NCI-H510A (cell line): ENCODE measurements at places on chromosomes 12 and 14.

- no peak for DNase-seq
These were observed 1381.7 kb upstream of the SEL1L start for GRCh38 chr14:82915381-82915780.

GRCh38 chr12:53937596-53938325 lies 870 bp upstream of the HOXC13 start:
- no peak for DNase-seq

GRCh38 chr14:98444077-98444476 lies 827.9 kb downstream of the BCL11B start:
- DNase-seq, result no peak

- no peak for DNase-seq
These were observed 143.2 kb upstream of the RGS6 start for GRCh38 chr14:71789005-71789404.

- DNase-seq, result no peak
These were observed 63.0 kb upstream of the ARHGAP5 start for GRCh38 chr14:32014057-32014456.

GRCh38 chr12:41051954-41052353 lies 136.2 kb upstream of the PDZRN4 start:
- DNase-seq, result no peak

DNA sequence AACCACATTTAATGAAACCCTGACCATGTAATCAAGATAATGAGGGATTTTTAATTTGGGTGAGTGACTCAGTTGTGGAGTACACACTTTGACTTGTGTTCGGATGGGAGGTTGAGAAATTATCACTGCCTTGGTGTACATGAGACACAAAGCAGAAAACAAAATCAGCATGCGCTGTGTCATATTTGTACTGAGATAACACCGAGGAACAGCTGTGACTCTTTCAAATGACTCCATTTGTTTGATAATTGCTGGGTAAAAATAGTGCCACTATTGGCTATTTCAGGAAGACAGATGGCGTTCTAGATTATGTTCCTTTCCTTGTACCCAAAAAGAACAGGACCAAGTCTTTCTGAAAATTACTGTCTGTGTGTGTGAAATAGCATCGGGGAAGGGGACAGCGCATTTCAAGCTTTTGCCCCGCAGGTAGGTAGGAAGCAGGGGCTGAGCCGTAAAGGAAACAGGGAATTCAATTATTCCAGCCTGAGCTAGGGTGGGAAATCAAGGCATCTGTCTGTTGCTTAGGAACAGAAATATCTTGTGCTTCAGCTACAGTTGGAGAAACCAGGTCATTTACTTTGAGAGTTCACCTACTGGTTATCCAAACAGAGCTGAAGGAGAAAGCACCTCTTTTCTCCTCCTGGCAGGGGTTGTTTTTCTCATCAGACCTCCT lies 114.3 kb downstream of the SNAPC1 start:
- DNase-seq, result no peak

DNA sequence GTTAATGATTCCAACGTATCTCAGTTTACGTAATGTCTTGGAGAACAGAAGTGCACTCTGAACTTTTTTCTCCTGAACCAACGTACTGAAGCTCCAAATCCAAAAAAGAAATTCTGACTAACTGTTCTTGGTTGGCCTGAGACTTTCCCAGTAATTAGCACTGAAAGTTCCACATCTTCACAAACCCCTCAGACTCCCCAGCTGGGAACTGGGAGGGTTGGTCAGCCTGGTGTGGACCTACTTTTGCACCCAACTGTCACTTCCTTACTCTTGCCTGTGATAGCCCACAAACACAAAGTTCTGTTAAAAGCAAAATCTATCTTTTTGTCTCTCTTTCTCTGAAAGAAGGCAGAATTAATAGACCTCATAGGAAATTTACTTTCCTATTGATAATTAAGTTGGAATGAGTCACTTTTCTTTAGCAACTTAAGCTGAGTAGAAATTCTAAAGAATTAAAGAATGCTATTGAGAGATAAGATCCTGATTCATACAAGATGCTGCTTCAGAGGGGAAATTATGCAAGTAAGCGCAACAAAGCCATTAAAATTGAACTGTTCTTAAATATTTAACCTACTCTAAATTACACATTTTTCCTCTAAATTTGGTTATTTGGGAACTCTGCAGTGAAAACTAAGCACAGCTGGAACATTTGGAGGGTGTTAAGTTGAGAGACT lies 155.0 kb downstream of the EPS8 start:
- no peak for DNase-seq

DNA sequence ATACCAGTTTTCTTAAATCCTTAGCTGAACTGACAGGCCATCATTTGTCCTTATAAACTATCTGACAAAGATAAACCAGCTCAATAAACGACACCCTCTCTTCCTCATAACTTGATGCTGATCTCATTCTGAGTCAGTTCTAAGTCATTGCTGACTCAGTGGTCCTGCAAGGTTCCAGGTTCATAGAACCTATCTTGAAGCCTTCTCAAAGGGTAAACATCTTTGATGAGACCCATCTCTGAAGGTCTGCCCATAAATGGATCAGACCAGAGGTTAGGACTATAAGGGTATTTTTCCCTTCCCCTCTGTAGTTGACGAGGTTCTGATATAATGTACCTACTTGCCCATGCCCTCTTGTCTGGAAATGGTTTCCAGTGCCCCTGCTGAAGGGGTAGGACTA lies 11.9 kb downstream of the NAA25 start:
- no peak for DNase-seq

GRCh38 chr14:54175298-54175942 lies 218.8 kb upstream of the BMP4 start:
- no peak for DNase-seq

DNA sequence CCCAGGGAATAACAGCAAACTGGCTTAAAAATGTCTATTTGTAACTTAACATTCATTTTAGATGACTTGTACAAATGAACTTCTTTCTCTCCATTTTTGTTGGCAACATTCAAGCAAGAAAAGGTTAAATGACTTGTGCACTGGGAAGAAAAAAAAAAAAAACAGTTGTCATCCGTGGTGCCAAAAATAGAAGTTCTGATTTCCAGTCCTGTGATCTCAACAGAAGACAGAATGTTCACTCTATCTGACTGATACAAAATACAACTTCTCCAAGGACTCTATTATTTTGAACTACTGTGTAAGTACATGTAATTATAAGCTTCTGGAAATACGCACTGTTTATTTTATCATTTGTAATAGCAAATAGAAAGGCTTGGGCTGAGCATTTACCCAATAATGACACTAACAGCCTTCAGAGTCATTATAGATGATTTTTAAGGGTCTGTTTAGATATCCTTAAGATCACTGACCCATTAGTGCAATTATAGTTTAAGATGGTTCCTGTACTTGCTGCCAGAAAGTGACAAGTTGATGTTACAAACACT lies 59.9 kb downstream of the LIN7A start:
- no peak for DNase-seq

GRCh38 chr12:20631711-20632110 lies 63.4 kb upstream of the SLCO1C1 start:
- DNase-seq, result no peak

DNA sequence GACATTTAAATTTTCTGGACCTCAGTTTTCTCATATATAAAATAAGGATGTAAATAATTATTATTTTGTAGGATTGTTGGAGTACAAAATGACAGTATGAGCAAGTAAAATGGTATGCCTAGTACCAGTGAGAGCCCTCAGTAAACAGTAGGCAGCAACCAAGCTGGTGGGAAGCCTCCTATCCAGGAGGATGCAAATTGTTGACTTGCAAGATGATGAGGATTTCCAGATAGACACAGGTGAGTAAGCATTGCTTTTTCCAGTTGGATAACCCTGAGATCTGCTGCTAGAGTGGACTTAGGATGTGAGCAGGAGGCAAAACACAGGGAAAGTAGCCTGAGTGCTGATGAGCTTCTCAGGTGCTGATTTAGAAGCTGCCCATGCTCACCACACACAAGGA lies 28.2 kb upstream of the AMIGO2 start:
- no peak for DNase-seq

- DNase-seq, result no peak
These were observed 96.0 kb upstream of the WSCD2 start for GRCh38 chr12:108033090-108033489.

DNA sequence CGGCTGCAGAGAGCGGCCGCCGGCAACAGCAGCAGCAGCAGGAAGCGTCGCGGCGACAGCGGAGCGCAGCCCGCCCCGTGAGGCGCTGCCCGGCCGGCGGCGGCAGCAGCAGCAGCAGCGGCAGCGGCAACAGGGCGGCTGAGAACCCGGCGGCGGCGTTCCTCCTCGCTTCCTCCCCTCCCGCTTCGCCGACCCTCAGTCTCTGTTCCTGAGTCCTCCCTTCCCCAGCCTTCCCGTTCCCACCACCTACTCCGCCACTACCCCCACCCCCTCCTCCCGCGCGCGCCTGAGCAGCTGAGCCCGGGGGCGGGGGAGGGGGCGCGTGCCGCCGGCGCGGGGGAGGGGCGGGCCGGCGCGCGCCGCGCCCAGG lies 310 bp downstream of the BICDL1 start:
- peak; percentile 54 for DNase-seq

DNA sequence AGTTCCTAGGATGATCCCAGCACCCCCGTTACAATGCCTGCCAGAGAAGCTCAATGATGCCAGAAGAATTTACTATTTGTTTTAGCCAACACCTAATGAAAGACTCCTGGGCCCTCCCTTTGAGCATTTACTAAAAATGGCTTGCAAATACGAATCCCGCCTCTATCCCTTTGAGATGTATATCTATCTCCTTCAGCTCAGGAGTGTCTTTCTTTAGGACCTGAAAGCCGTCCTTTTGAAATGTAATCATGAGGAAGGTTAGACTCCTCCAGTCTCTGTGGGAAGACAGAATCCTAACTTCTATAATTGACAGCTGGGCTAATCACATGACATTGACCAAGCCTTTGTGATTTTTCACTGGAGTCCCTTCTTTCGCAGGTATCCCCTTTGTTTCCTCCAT lies 19.2 kb upstream of the DYNC1H1 start:
- no peak for DNase-seq

DNA sequence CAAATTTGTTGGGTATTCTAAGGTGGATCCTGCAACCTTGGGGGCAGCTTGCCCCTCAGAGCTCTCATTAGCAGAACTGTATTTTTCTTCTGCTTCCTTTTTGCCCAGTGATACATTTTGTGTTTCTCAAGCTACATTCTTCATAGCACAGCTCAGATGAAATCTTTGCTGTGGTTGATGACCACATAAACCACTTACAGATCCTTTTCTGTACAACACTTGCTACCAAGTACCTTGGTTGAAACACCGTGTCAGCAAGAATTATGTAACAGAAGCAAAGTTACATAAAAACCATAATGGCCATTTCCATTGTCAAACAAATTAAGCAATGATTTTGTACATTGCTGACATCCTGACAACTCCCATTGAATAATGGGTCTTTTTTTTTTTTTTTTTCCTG lies 9.7 kb upstream of the PLBD1 start:
- DNase-seq, result no peak

DNA sequence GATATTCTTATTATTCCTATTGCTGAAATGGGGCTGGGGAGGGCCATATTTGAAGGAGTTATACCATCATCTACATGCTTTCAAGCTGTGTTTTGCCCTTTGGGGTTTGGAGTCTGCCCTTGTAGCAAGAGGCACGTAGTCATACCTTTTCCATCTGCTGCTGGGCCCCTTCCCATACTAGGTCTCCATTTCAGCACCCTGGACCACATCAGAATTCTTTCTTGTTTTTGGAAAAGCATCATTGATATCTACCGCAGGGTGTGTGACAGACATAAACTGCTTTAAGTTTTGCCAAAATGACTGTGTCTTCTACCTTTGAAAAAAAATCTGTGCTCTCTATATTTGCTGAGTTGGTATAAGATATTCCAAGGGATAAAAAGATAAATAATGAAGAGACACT lies 12.3 kb upstream of the DUSP6 start:
- no peak for DNase-seq

DNA sequence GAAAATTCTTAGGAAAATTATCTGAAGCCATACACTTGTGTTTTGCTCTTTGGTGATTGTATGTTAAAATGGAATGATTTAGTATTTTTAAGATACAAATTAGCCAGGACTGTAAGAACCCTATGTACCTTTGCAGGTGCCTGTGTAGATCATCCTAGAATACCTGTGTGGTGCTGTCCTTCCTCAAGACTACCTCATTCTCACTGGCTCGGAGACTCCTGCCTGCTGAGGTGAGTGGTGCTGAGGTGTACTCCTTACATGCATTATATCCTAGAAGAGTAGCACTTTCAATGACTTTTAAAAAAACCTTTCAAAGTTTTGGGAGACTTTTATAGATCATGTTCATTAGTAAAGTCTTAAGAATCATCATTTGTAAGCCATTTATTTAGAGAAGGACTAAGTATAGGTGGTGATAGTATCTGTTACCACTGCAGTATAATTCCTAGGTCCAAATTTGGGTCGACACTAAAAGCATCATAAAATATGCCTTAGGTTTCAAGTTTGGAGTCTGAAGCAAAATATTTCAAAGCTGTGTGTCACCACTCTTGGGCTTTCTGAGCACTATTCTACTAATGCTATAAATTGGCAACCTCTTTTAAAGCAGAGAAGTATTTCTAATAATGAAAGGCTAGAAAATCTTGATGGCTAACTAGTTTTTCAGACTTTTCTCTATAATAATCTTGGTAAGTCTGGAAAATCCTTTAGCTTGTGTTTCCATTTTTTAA lies 36.6 kb downstream of the RASSF8 start:
- no peak for DNase-seq

DNA sequence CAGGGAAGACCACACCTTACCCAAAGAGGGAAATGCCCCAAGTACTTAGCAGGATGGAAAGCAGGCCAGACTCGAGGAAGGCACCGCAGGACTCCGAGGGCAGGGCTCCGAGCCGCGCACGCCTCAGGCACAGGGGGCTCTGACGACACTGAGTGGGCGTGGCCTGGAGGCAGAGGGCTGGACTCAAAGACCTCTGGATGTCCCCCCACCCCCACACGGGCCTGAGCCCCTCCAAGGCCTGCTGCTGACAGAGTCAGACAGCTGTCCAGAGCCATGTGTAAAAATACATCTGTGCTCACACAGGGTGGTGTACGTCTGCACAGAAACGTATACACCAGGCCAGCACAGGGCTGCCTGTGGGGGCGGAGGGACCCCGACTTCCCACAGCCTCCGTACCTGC lies 1.4 kb downstream of the AKT1 start:
- DNase-seq, result peak; percentile 39

- no peak for DNase-seq
These were observed 27.8 kb downstream of the MUCL1 start for GRCh38 chr12:54882079-54882478.

- no peak for DNase-seq
These were observed 70.7 kb downstream of the PTPN11 start for GRCh38 chr12:112489456-112489855.

- no peak for DNase-seq
These were observed 82.2 kb downstream of the DAD1 start for GRCh38 chr14:22506778-22507351.

DNA sequence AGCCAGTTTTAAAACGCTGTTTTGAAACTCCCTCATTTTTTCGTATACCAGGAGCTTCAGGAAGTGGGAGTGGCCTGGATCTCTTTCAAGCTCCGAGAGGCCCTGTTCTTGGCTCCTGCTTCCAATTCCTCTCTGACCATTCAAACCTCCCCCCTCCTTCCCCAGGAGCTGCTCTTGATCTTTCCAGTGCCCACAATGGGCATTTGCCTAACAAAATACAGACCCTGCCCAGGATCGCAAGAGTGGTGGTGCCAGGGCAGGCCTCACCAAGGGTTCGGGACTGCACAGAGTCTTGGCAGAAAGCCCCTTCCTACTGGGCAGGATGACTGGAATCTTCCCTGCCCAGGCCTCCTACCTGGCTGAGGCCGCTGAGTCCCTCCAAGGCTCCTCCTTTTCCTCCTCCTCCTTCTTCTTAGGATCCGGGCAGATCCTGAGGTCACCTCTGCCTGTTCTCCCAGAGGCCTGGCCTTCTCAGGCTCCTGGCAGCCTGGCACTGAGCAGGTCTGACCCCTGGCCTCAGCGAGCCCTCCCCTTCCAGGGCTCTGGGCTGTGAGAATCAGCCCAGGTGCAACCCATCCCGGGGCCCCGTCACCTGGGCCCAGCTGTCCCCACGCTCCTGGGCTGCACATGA lies 46.9 kb upstream of the NOS1 start:
- DNase-seq, result peak; percentile 19
